ENCODE measurements at places on chromosomes 12 and 14.
A peak's percentile ranks its signal among the peaks of the same experiment; 100 is the strongest.

GRCh38 chr12:13790317-13790716 is 191.1 kb downstream of the GRIN2B start:
- no peak for DNase-seq

DNA sequence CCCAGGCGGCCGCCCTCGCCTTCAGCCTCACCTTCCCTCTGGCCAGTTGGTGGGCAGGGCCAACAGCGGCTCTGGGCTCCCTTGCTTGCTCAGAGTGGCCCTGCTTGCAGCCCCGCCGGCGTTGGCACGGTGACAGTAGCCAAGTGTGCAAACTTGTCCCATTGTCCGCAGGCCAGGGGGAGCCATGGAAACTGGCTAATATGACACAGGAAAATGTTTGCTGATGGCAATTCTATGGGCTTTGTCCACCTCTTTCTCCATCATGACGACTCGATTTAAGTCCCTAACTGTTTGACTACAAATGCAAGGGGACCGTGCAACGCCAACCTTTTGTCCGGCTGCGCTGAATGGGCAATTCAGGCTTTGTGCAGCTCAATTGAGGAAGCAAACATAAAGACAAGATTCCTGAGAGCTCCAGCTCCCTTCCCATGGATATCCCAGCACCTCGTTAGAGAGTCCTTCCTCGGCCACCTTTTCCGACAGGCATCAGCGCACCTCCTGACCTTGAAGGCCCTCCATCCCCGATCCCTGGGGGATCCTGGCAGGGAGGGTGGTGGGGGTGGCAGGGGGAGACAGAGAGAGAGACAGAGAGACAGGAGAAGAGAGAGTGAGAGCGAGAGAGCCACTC is 785 bp upstream of the FAM181A start:
- DNase-seq: no peak

GRCh38 chr12:93135286-93136239 is 206.5 kb upstream of the EEA1 start:
- no peak for DNase-seq

DNA sequence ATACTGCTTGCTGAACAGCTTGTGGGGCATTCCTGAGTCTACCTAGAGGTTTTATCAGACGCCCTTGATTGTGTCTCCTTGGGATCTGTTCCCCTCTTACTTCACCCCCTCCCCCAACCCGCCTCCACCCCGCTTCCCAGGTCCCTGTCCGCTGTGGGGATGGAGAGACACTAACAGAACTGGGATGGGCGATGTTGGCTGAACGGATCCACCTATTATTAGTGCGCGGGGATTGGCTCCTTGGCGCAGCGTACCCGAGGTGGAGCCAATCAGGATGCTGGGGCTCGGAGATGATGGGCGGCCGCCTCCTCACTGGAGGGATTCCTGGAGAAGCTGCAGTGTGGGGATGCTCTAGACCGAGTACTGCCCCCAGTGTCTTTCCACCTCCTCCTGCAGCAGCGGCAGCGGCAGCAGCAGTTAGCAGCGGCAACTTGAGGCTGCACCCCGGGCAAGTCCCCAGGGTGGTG is at the start of gene SYT1:
TSS of gene SYT1 (plus strand) at position 372 of the 467 bp plus-strand sequence.
- DNase-seq: peak; percentile 91

- peak; percentile 74 for DNase-seq
These were observed 19.6 kb upstream of the ATP5MC2 start for GRCh38 chr12:53695152-53696145.

- no peak for DNase-seq
These were observed 285.5 kb downstream of the KCNH5 start for GRCh38 chr14:62759796-62760195.

GRCh38 chr12:127934409-127934808 is 332.6 kb upstream of the TMEM132C start:
- no peak for DNase-seq

- no peak for DNase-seq
These were observed 425.0 kb downstream of the SNAPC1 start for GRCh38 chr14:62187265-62187664.

GRCh38 chr12:123879101-123879500 is 93.5 kb downstream of the CCDC92 start:
- DNase-seq: no peak

DNA sequence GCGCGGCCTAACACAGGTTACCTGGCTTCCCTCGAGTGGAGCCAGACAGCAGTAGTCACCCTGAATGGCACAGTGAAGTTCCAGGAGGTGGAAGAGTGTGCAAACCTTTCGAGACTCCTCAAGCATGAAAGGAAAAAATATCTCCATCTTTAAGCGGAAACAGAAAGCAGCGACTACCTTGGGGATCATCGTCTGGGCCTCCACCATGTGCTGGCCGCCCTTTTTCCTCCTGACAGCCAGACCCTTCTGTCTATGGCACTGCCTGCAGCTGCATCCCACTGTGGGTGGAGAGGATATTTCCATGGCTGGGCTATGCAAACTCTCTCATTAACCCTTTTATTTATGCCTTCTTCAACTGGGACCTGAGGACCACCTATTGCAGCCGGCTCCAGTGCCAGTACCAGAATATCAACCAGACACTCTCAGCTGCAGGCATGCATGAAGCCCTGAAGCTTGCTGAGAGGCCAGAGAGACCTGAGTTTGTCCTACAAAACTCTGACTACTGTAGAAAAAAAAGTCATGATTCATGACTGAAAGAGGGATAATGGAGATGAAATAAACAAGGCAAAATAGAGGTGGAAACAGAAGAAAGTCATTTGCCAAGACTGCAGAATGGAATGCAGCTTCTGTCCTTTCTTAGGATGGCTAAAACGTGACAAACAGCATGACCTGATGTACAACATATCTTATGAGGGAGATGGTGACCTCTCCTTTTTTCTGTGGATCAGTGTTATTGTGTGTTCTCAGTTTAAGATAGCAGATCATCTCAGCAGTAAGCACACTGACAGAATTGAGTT is 2.4 kb upstream of the HEBP1 start:
- no peak for DNase-seq

DNA sequence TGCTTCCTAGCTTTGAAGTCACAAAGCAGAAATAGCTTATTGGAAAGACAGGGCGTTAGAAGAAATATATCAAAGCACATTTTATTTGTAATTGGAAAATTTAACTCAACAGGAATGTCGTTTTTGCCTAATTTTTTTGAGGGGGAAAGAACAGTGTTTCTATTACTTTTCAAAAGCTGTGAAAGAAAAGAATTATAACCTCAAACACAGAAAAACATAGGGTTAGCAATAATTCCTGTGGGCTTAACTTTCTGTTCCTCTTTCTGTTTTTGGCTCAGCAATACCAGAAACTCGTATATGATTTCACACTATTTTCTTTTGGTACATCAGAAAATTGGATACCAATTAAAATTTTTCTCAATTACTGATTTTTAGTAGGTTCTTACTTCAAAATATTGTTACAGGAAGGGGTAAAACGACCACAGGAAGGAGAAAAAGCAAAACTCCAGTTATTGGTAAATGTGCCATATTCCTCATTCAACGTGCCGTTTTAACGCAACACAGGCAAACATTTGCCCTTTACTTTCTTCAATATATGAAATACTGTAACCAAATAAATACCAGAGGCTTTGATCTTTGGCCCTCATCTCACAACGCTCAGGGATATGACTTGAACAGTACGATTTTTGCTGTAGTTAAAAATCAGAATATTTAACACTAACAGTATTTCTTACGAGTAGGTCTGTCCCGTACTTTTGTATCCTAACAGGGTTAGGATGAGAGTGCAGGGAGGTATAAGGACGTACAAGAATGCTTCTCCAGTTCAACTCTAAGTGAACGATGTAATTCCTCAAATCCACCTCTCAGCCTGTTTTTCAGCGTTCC is 1.3 kb upstream of the RNU6-7 start:
- DNase-seq: no peak

GRCh38 chr14:32630701-32631100 is 301.6 kb downstream of the AKAP6 start:
- DNase-seq: no peak

DNA sequence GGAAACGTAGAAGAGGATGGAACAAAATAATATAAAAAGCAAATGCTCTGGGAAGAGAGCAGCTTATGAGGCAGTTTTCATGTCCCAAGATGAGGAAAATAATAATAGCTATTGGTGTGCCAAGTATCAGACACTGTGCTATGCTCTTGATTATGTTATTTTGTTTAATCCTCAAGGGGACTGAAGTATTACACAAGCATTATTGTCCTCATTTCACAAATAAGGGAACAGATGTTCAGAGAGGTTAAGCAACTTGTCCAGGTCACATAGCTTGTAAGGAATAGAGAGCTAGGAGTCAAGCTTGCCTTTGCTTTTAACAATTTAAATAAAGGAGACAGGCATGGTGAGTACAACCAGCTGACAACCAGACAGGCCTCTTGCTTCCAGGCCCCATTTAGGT is 26.9 kb upstream of the LTBP2 start:
- DNase-seq: no peak

DNA sequence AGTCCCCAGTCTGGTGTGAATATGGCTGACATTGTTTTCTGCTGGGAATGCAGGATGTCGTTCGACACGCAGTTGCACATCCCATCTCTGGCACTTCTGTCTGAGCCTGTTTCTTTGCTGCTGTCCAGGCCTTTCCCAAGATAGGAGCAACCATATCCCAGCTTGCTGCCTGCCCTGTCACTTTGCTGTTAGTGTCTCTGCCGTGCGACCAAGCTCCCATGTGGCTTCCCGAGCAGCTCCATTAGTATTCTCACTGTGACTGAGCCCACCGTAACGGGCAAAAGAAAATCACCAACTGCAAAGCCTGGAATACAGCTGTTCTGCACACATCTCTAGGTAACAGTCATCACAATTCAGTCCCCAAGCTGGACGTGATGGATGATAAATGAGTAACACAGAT is 66.0 kb upstream of the CPSF6 start:
- DNase-seq: peak; percentile 56

DNA sequence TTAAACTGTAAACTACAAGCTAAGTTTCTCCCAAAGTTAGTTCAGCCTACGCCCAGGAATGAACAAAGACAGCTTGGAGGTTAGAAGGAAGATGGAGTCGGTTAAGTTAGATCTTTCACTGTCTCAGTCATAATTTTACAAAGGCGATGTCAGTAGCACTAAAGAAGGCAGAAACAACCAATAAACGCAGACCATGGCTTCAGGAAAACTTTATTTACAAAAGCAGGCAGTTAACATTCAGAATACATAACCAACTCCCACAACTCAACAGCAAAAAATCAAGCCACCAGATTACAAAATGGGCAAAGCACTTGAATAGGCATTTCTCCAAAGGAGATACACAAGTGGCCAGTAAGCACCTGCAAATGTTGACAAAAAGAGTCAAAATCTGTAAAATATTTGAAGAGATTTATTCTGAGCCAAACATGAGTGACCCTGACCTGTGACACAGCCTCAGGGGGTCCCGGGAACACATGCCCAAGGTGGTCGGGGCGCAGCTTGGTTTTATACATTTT is 8.8 kb upstream of the ULK1 start:
- no peak for DNase-seq

- no peak for DNase-seq
These were observed 599.7 kb downstream of the KCNH5 start for GRCh38 chr14:62445570-62445969.

GRCh38 chr12:6773590-6774351 is 1.5 kb downstream of the LAG3 start:
- DNase-seq: peak; percentile 39

- no peak for DNase-seq
These were observed 14.8 kb downstream of the RIMKLB start for GRCh38 chr12:8712572-8712971.

DNA sequence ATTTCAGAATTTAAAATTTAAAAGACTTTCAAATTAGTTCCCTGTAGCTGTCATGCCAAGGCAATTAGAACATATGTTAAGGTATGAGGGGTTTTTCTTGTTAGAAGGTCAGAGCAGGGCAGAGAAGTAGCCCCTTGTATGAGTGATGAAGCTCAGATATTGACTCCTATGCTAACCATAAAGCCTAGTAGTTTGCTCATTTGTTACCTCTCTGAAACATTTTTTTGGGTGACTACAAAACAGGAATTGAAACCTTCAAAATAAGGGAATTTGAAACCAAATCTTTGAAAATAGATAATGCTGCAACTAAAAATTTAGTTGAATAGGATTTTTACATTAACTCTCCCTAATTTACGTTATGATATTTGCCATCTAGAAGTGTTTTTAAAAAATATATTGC is 333.5 kb downstream of the NAV3 start:
- no peak for DNase-seq

DNA sequence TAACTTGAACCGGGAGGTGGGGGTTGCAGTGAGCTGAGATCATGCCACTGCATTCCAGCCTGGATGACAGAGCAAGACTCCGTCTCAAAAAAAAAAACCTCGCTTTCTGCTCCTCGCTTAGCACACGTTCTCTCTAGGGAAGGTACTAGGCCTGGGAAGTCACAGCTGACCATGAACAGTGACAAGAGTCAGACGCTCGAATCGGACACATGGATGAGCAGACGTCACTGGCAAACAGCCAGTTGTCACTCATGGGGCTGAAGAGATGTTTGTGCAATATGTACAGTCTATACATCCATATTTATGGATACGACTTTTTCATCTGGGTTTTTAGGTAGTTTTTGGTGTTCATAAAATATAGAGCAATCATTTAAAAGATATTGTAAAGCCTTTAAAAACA is 19.4 kb downstream of the TCHP start:
- peak; percentile 41 for DNase-seq

- DNase-seq: no peak
These were observed 6.7 kb downstream of the IFFO1 start for GRCh38 chr12:6548966-6549683.

DNA sequence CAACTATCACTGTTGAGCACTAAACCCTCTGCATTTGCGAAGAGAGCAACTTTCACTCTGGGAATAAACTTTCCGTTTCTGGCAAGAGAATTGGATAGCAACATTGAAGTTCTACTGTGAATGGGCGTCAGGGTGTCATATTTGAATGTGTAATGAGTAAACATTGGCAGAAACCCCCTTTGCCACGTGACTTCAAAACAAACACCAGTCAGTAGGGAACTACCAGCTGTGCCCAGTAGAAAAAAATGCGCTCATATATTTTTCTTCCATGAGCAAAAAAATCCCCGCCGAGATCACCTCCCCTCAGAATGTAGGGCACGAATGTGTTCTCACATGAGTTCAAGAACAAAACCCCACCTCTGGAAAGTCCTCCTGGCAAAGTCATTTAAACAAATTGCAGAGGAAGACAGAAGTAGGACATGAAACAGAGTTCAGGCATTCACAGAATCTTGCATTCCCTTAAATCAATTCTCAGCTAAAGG is 80.6 kb downstream of the BTG1 start:
- DNase-seq: no peak

DNA sequence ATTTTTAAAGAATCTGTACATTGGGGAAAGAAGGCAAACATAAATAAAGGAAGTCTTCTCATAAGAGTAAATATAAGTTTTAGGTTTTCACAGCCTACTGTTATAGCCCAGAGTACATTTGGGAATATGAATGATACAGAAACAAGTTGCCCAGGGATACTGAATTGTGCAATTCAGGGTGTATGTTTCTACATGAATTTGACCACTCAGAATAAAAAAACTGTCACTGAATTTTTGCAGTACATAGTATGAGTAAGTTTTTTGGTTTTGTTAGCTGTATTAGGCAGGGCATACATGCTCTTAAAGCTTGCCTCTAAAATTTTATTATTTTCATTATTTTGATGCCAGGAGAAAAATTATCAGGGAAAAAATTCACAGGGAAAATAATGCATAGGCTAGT is 6.6 kb upstream of the PCNX4 start:
- DNase-seq: no peak

- DNase-seq: no peak
These were observed 215.0 kb upstream of the EGLN3 start for GRCh38 chr14:34165847-34166350.

GRCh38 chr12:57268264-57268663 is 17.3 kb upstream of the STAC3 start:
- DNase-seq: no peak

- no peak for DNase-seq
These were observed 10.6 kb upstream of the PSEN1 start for GRCh38 chr14:73125746-73126145.

GRCh38 chr14:59333668-59334067 is 131.5 kb downstream of the GPR135 start:
- DNase-seq: no peak
